HL-60 (cell line): ENCODE measurements at places on chromosomes 12 and 14.

- no peak for DNase-seq
Observed at GRCh38 chr14:32940711-32941667, 2.3 kb downstream of the NPAS3 start.

DNA sequence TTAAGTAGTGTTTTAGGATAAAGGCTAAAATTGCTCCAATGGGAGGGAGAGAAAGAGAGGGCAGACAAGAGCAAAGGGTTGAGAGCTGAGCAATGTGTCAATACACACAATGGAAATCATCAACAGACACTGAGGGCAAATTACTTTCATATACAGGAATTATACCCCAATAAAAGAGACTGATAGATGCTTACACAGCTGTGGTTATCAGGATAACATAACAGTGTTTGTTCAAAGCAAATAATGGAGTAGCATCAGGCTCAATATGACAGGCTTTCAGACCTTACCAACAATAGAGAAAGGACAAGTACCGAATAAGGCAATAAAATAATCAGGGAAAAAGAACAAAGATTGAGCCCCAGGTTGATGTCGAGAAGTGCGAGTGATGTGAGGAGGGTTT lies 53.4 kb upstream of the DIO2 start:
- no peak for DNase-seq

GRCh38 chr12:89372584-89373370 lies 20.5 kb upstream of the DUSP6 start:
- DNase-seq: no peak

DNA sequence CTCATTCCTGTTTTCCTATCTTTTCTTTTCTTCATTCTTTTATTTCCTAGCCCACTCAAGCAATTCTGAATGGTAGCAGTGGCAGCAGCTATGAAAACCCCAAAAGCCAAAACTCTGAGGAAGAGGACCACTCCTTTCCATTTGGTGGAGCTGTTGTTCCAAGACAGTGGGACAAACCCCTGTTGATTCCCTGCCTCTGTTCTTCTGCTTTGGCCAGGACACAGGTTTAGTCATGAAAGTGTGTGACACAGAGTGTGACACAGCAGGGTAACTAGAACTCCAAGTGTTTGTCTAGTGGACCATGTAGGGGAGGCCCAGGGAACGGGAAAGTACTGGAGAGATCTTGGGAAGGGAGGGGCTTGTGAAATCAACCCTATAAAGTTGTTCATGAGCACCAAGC lies 71.1 kb downstream of the PTCSC3 start:
- DNase-seq: no peak

DNA sequence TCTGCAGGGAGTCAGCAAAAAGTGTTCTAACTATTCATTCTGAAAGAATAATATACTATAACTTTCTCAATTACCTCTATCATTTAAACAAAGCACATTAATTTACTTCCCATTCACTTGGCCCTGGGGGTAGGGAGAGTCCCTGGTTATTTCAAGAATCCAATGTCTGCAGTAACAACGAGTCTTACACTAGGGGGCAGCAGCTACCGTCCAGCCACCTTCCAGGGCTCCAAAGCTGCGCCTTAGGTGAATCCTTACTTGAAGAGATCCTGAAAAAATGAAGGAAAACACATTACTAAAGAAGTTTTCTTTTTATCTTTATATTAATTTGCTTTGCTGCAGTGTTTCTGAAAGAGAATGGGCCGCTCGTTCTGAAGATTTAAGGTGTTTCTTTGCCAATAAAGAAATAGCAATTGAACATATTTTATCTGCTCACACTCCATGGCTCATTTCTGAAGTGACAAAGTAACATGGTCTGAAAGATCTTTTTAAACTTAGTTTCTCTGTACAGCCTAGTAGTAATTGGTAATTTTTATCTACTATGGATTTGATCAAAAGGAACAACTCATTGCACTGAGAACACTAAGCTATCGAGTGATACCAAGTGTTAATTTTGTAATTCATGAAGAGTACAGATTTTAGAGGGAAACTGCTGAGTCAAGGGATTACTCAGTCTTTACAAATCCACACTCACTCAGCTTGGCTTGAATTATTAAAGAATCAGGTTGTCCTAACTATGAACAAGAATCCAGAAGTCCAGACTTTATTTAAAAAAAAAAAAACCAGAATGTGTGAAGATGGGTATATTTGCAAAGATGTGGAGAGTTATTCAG lies 27.6 kb downstream of the BHLHE41 start:
- no peak for DNase-seq

DNA sequence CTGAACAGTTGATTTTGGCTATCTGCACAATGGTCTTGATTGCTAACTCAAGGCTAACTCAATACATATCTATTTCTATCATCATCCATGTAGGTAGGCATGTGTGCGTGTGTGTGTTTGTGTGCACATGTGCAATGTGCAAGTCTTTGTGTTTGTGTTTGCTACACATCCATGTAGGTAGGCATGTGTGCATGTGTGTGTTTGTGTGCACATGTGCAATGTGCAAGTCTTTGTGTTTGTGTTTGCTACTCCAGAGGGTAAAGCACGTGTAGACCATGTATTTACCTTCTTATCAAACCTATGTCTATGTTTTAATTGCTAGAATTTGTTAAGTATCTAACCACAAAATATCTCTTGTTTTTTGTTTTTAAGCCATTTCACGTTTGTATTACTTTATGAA lies 962.6 kb downstream of the LRFN5 start:
- DNase-seq: no peak

DNA sequence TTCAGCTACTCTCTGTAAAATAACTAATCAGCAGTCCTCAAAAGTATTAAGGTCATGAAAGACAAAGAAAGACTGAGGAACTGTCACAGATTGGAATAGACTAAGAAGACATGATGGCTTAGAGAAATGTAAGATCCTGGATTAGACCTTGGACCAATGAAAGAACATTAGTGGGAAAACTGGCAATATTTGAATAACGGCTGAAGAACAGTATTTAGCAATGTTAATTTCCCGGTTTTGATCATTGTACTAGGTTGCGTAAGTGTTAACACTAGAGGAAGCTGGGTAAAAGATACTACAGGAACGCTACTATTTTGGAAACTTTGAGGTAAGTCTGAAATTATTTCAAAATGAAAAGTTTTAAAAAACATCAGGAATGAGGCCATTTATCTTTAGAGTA lies 98.8 kb upstream of the RESF1 start:
- no peak for DNase-seq
